ENCODE measurements at places on chromosomes 11 and 22.
A peak's percentile ranks its signal among the peaks of the same experiment; 100 is the strongest.

DNA sequence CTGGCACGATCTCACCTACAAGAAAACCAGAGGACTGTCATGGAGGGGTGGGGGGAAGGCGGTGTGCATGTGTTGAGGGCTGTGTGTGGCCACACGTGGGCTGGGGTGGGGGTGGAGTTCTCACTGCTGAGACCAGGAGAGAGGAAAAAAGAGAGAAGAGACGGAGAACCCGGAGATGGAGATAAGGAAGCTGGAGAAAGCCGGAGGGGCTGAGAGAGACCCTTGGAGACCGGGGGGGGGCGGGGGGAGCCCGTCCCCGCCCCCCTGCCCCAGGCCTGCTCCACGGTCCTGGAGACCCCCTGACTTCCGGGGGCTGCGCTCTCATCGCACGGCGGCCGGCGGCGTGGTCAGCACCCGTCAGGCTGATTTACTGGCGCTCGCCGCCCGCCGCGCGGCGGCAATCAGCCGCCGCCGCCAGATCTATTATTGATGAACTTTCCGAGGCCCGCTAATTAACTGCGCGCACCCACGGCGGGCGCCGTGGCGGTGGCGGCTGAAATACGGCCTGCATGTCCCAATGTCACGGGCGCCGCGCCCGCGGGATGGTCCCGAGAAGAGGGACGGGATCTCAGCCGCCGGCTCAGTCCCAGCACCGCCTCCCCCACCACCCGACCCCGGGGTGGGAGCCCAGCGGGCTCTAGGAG, 187.4 kb downstream of the MN1 start:
- no peak for DNase-seq
- H3K4me1 ChIP-seq = no peaks in the 10 kb centered on the region
- no peaks in the 10 kb centered on the region for H3K36me3 ChIP-seq
- H3K4me3 ChIP-seq = no peak overlapping the region
- H3K27ac ChIP-seq = no peak overlapping the region

DNA sequence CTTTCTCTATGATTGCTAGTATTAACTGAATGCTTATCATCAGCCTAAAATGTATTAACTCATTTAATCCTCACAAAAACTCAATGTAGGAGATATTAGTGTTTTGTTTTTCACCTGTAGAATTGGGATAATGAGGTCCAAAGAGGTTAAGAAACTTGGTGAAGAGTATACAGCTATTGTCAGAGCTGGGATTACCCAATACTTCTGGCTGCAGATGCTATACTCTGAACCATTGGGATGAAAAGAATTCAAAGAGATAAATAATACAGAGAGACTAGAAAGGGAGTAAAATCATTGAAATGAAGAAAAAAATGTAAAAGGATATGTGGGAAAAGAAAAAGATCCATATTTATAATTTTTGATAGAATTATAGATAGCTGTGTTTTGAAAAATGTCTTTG, 137.1 kb downstream of the TRPC6 start:
- H3K27ac ChIP-seq = no peak overlapping the region
- no peaks in the 10 kb centered on the region for H3K27me3 ChIP-seq
- no peak overlapping the region for H3K4me3 ChIP-seq
- H3K4me1 ChIP-seq = no peaks in the 10 kb centered on the region
- H3K36me3 ChIP-seq = no peaks in the 10 kb centered on the region

- no peak for DNase-seq
- no peaks in the 10 kb centered on the region for H3K27me3 ChIP-seq
- peaks cover 19% of the 10 kb centered on the region for H3K4me1 ChIP-seq
These were observed 6.2 kb downstream of the LRRC74B start for GRCh38 chr22:21051831-21052400.

DNA sequence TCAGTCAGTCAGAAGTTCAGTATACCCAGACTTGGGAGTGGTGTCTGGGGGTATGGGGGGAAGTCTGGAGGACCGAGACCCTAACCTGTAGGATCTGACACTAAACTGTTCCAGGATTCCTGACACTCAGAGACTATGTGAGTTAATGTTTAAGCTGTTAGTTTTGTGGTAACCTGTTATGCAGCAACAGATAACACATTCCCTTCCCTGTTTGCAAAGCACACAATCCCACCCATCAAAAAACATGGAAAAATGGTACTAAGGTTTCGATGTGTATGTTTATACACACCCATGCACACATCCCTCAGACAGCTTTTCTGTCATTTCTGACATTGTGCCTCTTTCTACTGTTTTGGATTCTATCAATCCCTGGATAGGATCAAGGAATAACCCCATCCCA, 27.6 kb downstream of the ZNF280B start:
- H3K4me3 ChIP-seq = no peak overlapping the region
- H3K36me3 ChIP-seq = no peaks in the 10 kb centered on the region
- no peak for DNase-seq
- H3K27ac ChIP-seq = no peak overlapping the region
- H3K27me3 ChIP-seq = no peaks in the 10 kb centered on the region

- DNase-seq = no peak
- H3K36me3 ChIP-seq = no peaks in the 10 kb centered on the region
- peaks cover 39% of the 10 kb centered on the region for H3K4me1 ChIP-seq
- no peaks in the 10 kb centered on the region for H3K27me3 ChIP-seq
These were observed 38.4 kb downstream of the AMBRA1 start for GRCh38 chr11:46555267-46556054.

- H3K27ac ChIP-seq = no peak overlapping the region
- DNase-seq = no peak
- no peaks in the 10 kb centered on the region for H3K36me3 ChIP-seq
- H3K4me1 ChIP-seq = peaks cover 9% of the 10 kb centered on the region
- H3K4me3 ChIP-seq = no peak overlapping the region
These were observed 14.7 kb upstream of the MFRP start for GRCh38 chr11:119361056-119361787.

DNA sequence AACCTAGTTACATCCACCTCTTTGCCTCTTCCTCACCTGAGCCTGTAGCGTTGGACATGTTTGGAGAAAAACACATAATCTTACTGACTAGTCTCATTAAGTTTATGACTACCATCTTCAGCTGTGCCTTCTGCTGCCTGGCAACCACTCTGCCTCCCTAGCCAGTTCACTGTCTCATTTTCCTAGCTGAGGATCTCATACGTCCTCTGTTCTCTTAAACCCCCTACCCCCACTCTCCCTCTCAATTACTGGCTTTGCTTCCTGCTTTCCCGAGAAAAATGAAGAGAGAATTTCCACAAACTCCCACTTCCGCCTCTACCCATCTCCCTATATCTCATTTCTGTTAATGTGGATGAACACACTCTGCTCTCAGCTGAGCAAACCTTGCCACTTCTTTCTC, 239.3 kb upstream of the POU2AF2 start:
- H3K27me3 ChIP-seq = no peaks in the 10 kb centered on the region
- no peak for DNase-seq
- no peaks in the 10 kb centered on the region for H3K36me3 ChIP-seq
- H3K4me1 ChIP-seq = no peaks in the 10 kb centered on the region
- H3K4me3 ChIP-seq = no peak overlapping the region
- no peak overlapping the region for H3K27ac ChIP-seq

DNA sequence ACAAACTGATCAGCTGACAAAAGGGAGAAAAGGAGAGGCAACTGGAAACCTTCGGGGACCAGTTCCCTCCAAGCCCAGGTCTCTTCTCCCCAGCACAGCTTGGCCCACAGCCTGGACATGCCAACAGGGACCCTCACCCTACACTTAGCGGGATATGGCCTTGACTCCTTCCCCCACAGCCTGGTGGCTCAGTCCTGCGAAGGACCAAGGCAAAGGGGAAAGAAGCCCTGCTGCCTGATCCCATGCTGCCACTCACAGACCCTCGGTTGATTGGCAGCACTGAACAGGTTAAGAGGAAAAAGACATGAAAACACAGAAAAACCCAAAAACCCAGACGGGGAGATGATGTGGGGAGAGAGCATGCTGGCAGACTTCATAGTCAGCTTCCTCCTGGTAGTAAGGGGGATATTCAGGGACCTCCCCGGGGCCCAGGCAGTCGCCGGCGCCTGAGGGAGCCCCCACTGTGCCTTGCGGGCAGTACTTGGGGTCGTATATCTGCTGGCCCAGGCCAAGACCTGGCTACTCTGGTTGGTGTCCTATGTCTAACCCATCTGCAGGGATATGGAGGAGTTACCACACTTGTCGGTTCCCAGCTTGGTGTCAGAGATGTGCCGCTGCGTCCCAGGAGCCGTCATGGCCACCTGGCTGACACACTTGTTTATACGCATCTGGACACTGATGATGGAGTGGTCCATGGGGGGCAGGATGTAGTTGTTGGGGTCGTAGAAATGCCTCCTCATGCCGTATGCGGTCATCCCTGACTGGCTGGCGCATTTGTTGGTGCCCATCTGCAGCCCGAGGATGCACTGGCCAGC, 34.2 kb upstream of the HORMAD2 start:
- DNase-seq = no peak
- H3K27me3 ChIP-seq = peaks cover 2% of the 10 kb centered on the region

- H3K36me3 ChIP-seq = peaks cover 27% of the 10 kb centered on the region
- no peak overlapping the region for H3K27ac ChIP-seq
- H3K4me1 ChIP-seq = peaks cover 16% of the 10 kb centered on the region
- DNase-seq = no peak
- no peak overlapping the region for H3K4me3 ChIP-seq
- H3K27me3 ChIP-seq = no peaks in the 10 kb centered on the region
These were observed 4.7 kb downstream of the RTCB start for GRCh38 chr22:32407312-32407711.

GRCh38 chr11:72743321-72744221, 8.6 kb downstream of the ARAP1 start:
- H3K36me3 ChIP-seq = no peaks in the 10 kb centered on the region
- H3K27me3 ChIP-seq = no peaks in the 10 kb centered on the region
- peak; percentile 18 for DNase-seq

GRCh38 chr11:44036811-44037657, 10.7 kb upstream of the ACCSL start:
- no peak overlapping the region for H3K27ac ChIP-seq
- H3K4me1 ChIP-seq = no peaks in the 10 kb centered on the region
- DNase-seq = no peak
- H3K4me3 ChIP-seq = no peak overlapping the region

GRCh38 chr11:75561426-75562047, 516 bp upstream of the SERPINH1 start:
- peaks cover 27% of the 10 kb centered on the region for H3K4me1 ChIP-seq
- no peaks in the 10 kb centered on the region for H3K27me3 ChIP-seq
- peak overlapping the region; percentile 97 for H3K4me3 ChIP-seq
- peak overlapping the region; percentile 90 for H3K27ac ChIP-seq

DNA sequence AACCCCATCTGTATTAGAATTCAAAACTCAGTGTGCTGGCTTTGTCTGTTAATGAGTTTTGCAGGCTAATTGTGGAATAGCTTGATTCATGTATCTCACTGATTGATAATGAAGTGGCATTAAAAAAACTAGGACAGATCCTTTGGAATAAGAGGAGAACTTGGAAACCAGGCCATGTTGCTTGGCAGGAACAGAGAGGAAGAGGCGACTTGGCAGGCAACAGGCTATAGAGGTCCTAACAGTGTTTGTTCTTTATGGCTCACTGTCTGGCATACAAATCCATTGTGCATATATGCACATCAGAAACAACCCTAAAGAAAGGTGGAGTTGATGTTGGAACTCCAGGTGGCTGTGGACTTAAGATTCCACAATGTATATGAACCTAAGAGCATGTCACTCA, 17.4 kb upstream of the OR9I1 start:
- no peaks in the 10 kb centered on the region for H3K4me1 ChIP-seq
- no peak overlapping the region for H3K27ac ChIP-seq
- H3K4me3 ChIP-seq = no peak overlapping the region
- DNase-seq = no peak

DNA sequence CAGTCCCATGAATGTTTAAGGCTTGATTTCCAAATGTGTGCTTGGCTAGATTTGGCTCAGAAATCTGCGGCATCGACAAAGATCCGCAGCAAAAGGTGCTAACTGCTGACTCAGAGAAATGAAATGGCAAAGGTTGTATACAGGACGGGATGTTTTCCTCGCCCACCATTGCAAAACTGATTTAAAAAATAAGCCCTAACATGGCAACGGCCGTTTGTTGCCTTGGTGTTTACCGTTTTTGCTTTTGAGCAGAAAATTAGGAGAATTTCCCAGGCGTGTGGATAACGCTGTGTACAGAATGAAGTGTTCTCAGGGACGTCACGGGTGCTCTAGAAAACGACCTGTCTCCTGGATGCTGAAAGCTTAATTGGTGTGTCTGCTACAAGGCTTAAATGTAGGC, 70.2 kb downstream of the ARHGAP8 start:
- no peaks in the 10 kb centered on the region for H3K36me3 ChIP-seq
- no peak overlapping the region for H3K4me3 ChIP-seq
- no peak overlapping the region for H3K27ac ChIP-seq
- DNase-seq = no peak

DNA sequence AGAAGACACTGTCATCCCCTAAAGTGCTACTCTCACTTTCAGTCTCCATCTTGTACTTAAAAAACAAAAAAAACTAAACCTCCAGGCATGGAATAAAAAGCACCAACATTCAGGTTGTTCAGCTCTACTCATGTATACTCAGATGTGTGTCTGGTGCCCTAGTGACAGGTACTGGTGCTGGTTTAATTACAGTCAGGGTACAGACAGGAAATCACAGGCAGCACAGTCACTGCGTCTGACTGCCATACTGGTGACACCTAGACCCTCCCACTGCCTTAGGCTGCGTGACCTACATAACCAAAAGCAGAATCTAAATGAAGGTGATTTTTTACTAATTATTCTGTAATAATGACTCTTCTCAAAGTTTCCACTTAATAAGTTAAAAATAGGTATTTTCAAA, at the start of gene ARHGAP32:
Gene ARHGAP32, minus strand, starts transcription at position 176 of the 400 bp plus-strand sequence. Its CDS starts 127 bp downstream, at position 49.
- DNase-seq = no peak
- no peak within 1 kb of the TSS for H3K27ac ChIP-seq
- H3K4me1 ChIP-seq = no peaks in the 10 kb centered on the region
- H3K36me3 ChIP-seq = no peaks in the 10 kb centered on the region

GRCh38 chr11:43908683-43909082, 28.1 kb downstream of the ALKBH3 start:
- no peaks in the 10 kb centered on the region for H3K27me3 ChIP-seq
- peaks cover 20% of the 10 kb centered on the region for H3K36me3 ChIP-seq
- no peak overlapping the region for H3K27ac ChIP-seq
- no peak for DNase-seq
- H3K4me1 ChIP-seq = no peaks in the 10 kb centered on the region

- no peak overlapping the region for H3K27ac ChIP-seq
- H3K4me3 ChIP-seq = no peak overlapping the region
- H3K36me3 ChIP-seq = no peaks in the 10 kb centered on the region
- peaks cover 6% of the 10 kb centered on the region for H3K4me1 ChIP-seq
- H3K27me3 ChIP-seq = no peaks in the 10 kb centered on the region
- DNase-seq = no peak
These were observed 28.7 kb downstream of the UPB1 start for GRCh38 chr22:24523873-24524272.

DNA sequence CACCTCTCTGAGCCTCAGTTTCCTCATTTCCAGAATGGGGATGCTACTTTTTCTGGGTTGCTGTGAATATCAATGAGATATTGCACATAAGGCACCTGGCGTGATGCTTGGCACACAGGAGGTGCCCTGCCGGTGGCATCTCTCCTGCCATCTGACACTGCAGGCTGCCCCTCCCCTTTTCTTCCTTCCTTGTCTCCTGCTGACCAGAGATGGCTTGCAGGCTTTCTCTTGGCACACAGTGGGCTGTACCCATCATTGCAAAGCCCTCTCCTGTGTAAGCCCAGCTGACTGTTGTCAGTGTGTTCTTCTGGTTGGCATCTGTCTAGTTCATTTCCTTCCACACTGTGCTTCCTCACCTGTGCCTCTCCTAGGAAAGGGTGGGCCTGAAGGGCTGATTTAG, 91.7 kb downstream of the MYO18B start:
- H3K4me1 ChIP-seq = no peaks in the 10 kb centered on the region
- H3K4me3 ChIP-seq = no peak overlapping the region
- H3K27me3 ChIP-seq = no peaks in the 10 kb centered on the region
- no peak for DNase-seq

All from CD8-positive, alpha-beta memory T cell (primary cell).